RCC 7860 (cell line): ENCODE measurements at places on chromosomes 6 and 20.
A peak's percentile ranks its signal among the peaks of the same experiment; 100 is the strongest.

GRCh38 chr6:138523347-138524210 lies 24.3 kb upstream of the NHSL1 start:
- DNase-seq = no peak

DNA sequence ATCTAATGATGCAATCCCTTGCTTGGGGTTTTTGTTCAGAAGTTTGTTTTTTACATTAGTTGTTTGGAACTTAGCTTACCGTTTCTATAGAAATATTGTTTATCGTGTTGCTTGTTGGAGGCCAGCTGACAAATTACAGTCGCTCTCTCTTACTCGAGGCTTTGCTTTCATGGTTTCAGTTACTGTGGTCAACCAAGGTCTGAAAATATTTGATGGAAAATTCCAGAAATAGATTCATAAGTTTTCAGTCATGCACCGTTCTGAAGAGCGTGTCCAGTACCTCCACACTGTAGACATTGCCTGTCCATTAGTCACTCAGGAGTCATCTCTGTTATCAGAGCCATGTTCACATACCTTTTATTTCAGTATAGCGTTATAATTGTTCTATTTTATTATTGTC lies 47.9 kb downstream of the DEK start:
- peak; percentile 95 for DNase-seq

GRCh38 chr20:11851646-11852045 lies 66.0 kb upstream of the BTBD3 start:
- no peak for DNase-seq

- DNase-seq = no peak
These were observed 11.5 kb downstream of the NFKBIL1 start for GRCh38 chr6:31558631-31559500.

DNA sequence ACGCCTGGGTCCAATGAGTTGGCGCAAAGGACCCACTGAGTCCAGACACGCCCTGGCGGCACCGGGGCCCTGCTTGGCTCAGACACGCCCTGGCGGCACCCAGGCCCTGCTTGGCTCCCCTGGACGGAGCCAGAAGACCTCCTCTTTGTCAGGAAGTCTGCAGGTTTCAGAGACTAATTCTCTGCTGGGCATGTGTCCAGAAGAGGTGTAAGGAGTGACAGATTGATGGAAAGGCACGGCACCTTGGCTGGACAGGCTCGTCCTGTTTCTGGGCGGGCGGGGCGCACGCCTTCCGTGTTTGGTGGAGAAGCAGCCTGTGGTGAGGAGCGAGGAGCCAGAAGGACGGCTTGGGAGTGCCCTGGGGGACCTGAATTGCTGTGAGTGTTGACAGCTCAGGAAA lies 23.1 kb upstream of the DACT2 start:
- DNase-seq = no peak

DNA sequence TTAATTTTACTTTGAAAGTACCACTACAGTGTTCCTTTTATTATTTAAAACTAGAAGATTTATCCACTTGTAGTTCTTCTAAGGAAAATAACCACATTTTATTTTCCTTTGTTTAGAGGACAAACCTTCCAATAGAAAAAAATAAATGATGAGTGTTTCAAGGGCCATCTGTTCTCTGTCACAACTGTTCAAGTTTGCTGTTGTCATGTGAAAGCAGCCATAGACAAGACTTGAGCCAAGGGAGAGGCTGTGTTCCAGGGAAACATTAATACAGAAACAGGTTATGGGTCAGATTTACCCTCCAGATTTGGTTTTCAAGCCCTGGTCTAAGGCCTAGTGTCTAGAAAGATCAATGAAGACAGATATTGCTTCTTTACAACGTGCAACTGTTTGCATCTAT lies 463.6 kb downstream of the C6orf118 start:
- DNase-seq = no peak

DNA sequence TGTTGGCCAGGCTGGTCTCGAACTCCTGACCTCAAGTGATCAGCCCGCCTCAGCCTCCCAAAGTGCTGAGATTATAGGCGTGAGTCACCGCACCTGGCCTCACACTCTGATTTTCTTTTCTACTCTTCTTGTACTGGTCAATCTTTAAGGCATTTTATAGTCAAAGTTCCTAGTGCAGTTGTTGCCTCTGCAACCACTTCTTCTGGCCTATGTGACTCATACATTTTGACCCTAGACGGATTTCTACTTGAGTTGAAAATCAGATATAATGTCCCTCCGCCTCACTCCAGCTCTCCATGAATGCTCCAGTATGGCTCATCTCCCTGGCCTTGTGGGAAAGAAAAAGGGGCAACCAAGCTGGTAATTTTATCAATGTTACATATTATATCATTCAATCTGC lies 42.4 kb downstream of the TNFRSF21 start:
- DNase-seq = peak; percentile 16

DNA sequence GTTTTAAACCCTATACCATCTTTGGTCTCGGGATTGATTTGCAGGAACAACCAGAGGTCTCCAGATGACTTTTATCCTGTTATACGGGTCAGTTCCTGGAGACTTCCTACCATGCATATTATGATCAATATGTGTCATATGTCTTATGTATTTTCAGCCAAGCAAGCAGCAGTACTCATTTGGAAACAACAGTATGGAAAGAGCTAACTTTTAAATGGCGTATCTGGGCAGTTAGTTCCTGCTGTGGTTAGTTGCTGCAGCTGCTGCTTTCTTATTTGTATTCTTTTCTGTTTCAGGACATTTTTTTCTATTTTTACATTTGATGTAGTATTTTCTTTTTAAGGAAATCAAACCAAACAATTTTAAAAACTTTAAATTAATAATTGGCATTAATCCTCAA lies 207.5 kb downstream of the MANEA start:
- DNase-seq = no peak

GRCh38 chr20:634148-634925 lies 18.7 kb downstream of the SRXN1 start:
- DNase-seq = no peak

DNA sequence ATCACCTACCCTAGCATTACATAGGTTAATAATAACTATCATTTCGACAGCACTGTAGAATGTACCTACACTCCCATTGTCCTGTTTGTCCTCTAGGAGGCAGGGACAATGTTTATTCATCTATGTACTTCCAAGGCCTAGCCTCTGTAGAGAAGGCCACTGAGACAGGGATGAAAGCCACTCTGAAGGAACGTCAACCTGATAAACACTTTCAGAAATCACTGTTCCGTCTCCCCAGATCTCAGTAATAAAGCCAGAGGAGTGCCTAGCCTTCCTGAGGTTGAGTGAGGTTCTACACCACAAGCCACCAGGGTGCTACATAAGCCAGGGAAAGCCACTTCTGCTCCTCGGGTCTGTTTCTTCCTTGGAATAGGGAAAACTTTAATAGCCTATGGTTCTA lies 44.8 kb downstream of the POPDC3 start:
- no peak for DNase-seq

GRCh38 chr6:157486572-157486971 lies 105.6 kb downstream of the ZDHHC14 start:
- no peak for DNase-seq

GRCh38 chr20:55760586-55760985 lies 244.7 kb downstream of the CBLN4 start:
- no peak for DNase-seq

DNA sequence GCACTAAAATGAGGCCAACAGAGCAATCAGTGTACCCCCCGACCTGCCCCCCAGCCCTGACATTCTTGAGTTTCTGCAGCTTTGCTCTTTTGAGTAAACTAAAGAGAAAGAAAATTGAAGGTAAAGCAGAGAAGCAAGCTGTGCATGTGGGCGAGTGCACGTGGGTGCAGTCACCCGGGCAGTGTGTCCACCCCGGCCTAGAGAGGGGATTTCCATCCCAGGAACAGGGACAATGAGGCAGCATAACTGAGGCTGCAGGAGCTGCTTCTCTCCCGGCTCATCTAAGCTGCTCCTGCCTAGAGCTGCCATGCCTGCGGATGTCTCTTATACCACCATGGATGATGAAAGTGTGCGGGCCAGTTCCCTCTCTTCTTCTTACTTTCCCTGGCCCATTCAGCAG lies 16.8 kb downstream of the CASS4 start:
- DNase-seq = peak; percentile 47

DNA sequence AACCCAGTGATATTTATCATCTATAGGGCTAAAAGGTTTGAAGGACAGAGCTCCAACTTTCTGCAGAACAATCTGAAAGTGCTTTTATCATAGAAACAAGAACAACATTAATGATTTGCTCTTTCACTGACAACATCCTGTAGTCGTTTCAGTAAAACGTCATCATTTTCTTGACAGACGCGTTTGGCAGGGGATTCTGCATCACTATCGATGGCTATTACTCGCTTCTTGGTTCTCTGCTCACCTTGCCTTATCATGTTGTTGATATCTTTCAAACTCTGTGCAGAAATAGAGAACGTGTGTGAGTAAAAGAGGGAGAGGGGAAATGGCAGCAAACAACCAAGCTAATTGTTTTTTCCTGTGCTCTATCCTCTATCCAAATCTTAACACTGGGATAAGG lies 47.1 kb upstream of the SAMHD1 start:
- no peak for DNase-seq

DNA sequence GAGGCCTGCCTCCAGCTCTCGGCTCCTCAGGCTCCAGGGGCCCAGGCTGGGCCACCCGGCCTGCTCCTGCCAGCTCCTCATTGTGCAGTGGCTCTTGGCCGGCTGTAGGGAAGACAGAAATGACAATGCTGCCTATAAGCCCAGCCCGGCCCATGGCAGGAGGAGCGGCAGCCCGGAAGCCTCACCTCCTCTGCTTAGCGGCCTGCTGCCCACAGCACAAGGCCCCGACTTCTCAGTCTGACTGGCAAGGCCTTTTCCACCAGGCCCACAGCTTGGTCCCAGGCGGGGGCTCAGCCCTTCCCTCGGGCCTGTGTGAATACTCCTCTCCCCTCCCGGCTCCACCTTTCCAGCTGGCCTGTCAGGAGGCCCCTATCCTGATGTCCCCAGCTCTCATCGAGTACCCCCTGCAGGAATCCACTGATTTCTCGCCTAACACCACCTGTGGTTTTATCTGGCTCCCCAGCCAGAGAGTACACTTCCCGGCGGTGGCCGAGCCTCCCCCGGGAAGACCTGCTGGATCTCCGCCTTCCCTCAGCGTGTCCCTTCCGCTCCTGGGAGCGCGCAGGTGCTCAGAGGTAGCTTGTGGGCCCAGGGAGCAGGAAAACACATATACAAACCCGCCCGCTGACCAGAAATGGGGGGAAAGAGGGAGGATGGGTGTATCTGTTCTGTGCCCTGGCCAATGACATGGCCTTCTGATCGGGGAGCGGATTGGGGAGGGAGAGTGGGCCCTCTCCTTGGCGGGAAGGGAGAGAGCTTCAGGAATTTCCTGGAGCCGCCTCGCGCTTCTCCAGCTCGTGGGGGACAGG lies 963 bp downstream of the DDRGK1 start:
- DNase-seq = no peak

DNA sequence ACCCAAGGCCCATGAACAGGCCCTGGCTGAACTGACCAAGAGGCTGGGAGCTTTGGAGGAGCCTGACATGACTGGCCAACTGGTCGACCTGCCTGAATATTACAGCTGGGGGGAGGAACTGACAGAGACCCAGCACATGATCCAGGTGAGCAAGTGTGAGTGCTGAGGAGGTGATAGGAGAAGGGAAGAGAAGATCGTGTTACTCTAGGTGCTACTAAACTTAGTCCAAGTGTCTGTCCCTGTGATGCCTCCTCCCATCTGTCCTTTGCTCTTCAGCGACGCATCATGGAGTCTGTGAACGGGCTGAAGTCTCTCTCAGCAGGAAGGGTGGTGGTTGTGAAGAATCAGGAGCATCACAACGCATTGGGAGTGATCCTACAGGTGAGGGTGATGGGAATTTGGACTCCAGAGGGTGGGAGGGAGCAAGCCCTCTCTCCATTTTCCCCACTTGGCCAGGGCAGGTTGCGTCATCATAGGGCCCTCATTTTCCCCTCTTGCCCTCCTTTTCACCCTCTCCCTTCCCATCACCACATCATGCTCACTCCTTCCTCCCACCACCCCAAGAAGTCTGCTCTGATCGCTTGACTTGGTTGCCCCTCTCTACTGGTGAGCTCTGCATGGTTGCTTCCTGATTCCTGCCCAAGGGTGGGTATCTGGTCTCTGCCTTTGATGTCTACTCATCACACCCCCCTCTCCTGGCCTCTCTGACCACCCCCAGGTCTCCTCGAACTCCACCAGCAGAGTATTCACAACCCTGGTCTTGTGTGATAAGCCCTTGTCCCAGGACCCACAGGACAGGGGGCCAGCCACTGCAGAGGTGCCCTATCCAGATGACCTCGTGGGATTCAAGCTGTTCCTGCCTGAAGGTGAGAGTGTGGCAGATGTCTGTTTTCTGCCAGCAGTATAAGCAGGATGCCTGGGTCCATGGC lies 4.7 kb downstream of the DXO start:
- no peak for DNase-seq

- no peak for DNase-seq
These were observed 3.9 kb upstream of the KIAA0408 start for GRCh38 chr6:127463056-127463455.

DNA sequence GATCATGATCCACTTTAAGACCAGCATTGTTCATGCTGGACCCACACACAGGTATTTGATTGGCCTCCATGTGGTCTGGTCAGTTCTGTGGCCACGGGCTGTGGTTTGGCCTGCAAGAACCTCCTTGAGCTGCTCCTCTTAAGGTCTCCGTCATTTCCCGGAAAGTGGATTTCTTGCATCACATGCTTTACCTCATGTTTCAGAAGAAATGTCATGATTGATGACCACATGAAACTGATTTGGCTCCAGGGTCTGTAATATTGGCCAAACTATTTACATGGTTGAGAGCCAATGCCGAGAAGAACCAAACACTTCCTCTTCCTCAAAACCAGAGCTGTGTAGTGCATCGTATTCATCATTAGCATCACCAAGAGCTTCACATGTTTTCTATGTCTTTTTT lies 13.2 kb upstream of the RSPH3 start:
- DNase-seq = no peak

- DNase-seq = no peak
These were observed 11.6 kb upstream of the RSPO4 start for GRCh38 chr20:1013566-1014340.

DNA sequence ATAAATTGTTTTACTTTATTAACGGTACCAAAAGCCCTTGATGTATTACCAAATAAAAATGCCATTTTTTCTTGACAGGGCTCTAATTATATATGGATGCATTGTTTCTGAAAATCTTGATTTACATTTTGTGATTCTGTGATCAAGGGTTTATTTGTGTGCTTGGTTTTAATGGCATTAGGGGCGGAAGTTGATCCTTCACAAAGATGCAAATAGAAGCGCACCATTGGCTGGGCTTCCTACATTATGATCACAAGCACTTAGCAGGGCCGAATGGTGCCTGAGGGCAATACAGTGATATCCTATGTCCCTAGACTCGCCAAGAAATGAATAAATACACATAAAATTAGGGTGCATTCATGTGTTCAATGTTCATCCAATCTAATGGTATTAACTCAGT lies 172.9 kb upstream of the UST start:
- no peak for DNase-seq

DNA sequence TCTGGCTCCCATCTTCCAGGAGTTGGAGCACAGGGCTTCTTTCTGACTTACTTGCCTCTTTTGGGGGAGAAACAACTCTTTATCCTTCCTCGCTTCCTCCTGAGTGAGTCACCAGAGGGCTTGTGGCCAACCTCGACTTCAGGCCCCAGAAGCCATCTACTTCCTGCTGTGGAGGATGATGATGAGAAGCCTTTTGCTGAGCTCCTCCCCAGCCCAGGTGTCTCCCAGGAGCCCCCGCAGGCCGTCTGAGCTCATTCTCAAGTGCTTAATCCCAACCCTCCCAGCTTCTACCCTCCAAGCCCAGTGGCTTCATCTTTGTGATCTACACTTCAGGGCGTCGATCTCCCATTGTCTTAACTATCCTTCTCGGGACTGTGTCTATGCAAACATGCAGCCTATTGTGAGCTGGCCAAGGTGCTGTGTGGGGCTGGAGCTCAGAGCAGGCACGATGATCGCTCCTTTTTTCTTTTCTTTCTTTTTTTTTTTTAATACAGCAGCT lies 27.9 kb downstream of the SDCBP2 start:
- peak; percentile 43 for DNase-seq
